ENCODE measurements at places on chromosomes 5 and 9.

GRCh38 chr5:169944922-169945680 lies 35.2 kb downstream of the INSYN2B start:
- DNase-seq = no peak

GRCh38 chr5:133453831-133454230 lies 158.5 kb downstream of the FSTL4 start:
- no peak for DNase-seq

- no peak for DNase-seq
These were observed 14.7 kb upstream of the LHX2 start for GRCh38 chr9:123996731-123997421.

- DNase-seq = no peak
These were observed 821.3 kb downstream of the TAF11L14 start for GRCh38 chr5:18455521-18455920.

DNA sequence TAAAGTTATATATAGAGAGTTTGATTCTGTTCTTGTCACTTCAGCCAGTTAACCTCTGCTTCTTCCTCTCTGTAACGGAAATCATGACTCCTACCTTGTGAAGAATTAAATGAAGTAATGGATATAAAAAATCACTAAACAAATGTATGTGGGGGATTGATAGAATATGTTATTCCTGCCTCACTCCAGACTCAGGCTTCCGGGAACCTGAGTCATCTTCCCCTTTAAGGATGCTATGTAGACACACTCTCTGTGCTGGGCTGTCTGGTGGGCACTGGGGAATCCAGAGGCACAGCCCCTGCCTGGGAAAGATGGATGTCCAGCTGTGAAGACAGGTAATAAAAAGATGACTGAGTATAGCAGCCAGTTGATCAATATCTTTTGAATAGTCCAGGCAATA lies 77.4 kb downstream of the ZNF618 start:
- peak; percentile 55 for DNase-seq

DNA sequence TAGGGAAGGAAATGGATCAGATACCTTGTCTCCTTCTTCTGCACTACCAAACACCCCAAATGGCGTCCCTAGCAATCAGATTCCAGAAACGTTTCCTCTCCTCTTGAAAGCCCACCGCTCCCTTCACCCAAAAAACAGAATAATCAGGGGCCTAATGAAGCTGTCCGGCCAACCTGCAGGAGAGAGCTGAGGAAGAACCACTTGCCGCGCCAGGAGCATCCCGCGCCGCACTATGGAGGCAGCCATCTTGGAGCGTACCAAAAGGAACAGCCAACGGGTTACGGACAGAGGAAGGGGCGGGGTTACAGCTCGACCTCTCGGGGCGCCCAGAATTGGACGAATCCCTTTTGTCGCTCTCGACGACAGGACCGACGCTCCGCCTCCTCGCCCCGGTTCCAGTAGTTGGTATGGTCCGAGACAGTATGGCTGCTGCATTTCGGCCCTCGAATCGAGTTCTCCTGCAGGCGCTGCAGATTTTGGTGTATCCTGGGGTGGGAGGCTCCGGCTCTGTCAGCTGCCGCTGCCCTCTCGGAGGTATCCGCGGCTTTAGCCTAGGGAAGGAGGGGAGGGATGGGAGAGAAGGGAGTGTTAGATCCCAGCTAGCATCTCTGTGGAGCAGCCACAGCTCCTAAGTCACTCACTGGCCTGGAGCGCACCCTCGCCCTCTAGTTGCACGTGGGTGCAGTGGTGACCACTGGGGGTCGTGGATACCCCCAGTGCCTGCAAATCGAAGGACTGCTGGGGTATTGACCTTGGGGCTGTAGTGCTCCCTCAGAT lies at the start of the genes MRPS27 and PTCD2:
Gene MRPS27 (minus strand): TSS at position 265 of the 777 bp plus-strand sequence. CDS start 19 bp downstream, at position 246.
Gene PTCD2 (plus strand): TSS at position 398 of the 777 bp plus-strand sequence. CDS start 10 bp downstream, at position 408.
- peak; percentile 100 for DNase-seq

DNA sequence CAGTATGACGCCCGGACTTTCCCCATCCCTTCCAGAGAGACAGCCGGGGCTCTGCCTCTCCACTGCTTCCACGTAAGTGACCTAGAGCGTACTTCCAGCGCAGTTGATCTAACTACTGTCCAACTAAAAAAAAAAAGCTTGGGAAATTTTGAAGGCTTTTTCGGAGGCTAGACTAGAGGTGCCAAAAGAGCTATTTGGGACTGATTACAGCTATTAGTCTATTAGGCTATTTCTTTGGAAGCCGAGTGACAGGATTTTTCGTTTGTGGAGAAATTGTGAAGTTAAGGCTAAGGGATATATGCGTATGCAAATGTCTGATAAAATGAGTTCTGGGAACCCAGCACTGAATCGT lies 1.5 kb downstream of the CCNO start:
- DNase-seq = peak; percentile 11

GRCh38 chr9:110329639-110330230 lies 7.9 kb downstream of the TXNDC8 start:
- no peak for DNase-seq

DNA sequence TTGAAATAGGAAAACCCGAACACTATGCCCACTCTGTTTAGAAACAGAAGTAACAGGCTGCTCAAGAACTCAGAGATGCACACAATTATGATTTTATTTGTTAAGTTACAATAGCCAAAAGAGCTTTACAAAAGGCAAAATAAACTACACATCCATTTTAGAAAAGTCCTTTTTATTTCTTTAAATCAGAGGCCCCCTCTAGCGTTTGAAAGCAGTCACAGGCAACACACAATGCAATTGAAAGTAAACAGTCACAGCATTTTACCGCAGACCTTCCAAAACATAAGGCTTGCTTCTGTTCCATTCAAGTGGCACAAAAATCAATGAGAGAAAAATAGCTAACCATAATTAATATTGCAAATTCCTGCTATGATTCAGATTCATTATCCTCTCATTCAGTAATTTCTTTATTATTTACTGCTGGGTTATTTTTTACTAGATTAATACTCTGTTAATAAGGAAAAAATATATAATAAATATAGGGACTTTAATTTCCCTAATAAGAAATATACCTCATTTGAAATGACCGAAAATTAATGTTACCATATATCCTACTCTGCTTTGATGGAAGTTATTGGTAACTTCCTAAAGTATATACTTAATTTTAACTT lies 78.3 kb downstream of the CEP120 start:
- peak; percentile 43 for DNase-seq

- no peak for DNase-seq
These were observed 30.4 kb upstream of the BARHL1 start for GRCh38 chr9:132552041-132552440.

DNA sequence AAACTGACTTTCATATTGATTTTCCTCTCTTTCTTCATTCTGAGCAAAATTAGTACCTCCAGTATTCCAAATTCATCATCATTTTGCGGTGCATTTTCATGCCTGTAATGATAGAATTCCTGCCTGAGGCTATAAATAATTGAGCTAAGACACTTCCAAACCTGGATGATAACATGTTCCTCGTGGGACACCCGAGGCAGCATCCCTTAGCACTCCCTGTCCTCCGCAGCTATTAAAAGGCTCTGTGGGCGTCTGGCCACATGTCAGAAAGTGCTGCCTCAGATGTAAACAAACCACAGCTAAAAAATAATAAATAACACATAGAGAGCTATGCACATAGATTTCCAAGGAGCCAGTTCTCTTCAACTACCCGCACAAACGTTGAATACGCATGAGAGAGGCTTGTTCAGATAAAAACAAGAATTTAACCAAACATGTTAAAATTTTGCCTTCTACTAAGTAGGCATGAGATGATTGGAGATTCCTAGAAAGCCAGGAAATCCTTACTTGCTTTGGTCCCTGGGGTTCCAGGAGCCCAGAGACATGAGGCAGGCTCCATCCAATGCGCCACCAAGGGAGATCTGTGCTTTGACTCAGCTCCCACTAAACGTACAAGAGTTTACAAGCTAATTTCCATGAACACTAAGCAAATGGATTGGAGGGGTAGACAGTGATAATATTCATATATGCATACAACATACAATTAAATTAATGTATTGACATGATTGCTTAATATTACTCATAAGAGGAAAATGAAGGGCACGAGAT lies 82.7 kb downstream of the SHC3 start:
- no peak for DNase-seq

GRCh38 chr5:59097116-59097515 lies 514.2 kb downstream of the RAB3C start:
- peak; percentile 72 for DNase-seq

DNA sequence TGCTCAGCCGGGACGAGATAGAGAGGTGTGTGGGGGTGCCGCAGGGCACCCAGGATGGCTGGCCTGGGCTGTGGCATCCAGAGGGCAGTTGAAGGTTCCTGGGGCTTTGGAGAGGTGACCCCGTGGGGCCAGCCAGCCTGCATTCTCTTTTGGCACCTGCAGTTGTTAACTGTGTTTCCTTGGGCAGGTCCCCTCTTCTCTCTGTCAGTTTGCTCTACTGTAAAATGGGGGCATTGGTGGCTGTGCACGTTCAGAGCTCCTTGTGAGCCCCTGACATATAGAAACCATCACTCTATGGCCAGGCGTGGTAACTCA lies 8.5 kb downstream of the ZDHHC12 start:
- no peak for DNase-seq

All from HCEC 1CT (cell line).